GM13977 (cell line): ENCODE measurements at places on chromosomes 6 and 20.

DNA sequence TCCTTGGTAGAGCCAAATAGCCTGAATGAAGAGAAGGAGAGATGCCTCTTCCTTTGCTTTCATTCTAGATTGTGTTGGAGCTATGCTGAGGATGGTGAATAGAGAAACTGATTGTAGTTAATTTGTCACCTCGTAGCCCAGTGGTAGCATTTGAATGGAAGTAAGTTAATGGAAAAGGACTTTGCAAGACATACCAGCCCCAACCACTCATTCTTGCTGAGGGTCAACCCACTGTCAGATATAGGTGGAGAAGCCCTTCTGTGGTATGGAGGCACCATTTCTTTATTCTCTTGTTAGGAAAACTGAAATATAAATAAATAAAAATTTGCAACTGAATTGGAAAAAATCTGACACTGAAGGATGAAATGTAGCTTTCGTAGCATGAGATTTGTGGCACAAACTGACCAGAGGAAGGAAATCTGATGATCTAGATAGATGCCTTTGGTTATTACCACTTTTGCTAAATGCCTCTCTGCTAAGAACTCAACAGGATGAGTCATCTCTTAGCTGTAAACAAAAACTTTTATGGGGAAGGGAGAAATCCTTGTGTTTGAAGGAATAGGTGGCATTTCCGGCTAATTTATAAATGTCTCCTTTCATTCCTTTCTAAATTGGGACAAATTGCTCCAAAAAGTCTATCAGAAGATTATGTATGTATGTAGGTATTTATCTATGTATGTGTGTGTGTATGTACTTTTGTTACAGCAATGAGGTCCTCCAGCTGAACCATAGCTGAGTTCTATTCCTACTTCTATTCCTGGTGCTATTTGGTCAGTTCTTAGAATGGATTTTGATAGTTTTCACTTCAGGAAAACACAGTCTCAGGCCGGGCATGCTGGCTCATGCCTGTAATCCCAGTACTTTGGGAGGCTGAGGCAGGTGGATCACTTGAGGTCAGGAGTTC, 76.5 kb upstream of the SUPT3H start:
- DNase-seq: no peak

GRCh38 chr6:11730641-11731040, 48.0 kb downstream of the ADTRP start:
- DNase-seq: peak; percentile 56

DNA sequence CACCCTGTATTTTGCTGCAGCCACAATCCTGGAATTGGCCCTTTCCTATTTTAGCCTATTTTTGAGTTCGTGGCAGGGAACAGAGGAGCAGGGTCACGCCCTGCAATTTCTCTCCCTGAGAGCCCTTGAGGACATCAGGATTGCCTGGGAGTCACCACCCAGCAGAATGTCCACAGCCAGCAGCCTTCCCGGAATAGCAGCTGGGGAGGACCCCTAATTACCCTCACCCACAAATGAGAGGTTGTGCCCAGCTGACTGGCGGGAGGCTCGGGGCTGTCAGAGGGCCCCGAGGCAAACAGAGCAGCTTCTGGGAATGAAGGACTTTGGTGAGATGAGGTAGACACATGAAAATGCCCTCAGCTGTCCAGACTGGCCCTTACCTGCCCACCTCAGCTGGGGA, 165.1 kb downstream of the PREX1 start:
- DNase-seq: no peak

- no peak for DNase-seq
Observed at GRCh38 chr6:29709188-29709587, 14.0 kb upstream of the HLA-F start.

DNA sequence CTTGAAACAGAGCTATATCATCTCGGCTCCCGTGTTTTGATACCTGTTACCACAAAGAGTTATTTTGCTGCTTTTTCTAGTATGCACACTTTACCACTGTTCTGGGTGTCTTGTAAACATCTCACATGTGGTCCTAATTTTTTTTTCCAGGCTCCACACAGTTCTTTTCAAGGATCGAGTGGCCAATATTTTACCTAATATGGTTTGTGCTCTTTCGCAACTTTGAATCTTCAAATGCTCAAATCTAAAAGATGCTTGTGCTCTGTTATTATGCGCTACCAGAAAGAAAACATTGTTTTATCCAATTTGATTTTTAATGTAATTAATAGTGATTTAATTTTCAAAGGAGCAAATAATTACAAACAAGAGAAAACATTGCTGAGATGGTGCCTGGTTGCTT, 10.7 kb downstream of the ENPP5 start:
- no peak for DNase-seq

DNA sequence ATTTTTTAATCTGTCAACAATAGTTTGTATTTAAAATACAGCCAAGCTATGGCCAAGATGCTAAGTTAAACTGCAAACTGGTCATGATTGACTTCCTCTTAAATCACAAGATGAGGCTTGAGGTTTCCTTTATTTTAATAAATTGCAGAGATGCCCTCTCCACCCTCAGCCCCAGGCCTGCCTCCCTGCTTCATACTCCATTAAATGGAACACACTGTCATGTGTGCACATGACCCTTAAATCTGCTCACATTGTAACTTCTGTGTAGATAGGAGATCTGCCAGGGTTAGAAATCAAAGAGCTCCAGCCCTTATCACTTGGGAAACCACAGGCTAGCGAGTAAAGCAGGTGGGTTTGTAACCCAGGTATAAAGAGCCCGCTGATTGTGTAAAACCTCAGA, 20.8 kb downstream of the DUSP22 start:
- no peak for DNase-seq

DNA sequence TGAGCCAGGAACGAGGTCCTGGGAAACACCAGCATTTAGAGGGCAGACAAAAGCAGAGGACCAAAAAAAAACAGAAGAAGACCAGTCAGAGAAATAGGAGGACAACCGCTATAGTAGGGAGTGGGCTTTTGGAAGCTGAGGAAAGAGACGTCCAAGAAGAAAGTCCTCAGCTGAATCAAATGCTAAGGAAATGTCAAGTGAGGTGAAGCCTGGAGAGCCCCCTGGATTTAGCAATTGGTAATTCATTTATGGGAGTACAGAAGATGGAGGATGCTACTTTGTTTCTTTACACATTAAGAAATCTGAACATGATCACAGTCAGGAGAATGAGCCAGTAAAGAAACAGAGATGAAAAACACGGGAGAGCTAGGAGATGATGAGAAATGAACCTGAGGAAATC, 41.1 kb downstream of the LRP11 start:
- no peak for DNase-seq

DNA sequence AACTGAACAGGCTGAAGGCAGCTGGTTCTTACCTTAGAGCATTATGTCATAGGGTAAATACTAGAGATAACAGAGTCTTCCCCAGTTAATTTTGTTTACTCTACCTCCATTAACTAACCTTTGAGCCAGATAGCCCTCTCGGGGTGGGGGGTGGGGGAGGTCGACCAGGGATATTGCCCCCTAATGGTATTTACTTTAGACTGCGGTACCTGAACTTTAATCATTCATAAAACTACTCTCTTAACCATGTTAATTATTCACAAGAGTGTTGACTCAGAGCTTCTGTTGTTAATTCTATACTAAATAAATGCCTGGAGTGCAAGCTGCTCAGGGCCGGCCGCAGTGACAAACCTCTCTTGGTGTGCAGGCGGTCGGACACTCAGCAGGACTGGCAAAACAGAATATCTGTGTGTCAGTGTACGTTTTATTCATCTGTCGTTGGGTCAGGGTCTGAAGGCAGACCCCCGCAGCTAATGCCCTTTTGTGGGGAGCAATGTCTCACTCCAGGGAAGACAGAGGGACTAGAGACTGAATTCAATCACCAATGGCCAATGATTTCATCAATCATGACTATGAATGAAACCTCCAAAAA, 152.4 kb upstream of the COL21A1 start:
- DNase-seq: no peak

DNA sequence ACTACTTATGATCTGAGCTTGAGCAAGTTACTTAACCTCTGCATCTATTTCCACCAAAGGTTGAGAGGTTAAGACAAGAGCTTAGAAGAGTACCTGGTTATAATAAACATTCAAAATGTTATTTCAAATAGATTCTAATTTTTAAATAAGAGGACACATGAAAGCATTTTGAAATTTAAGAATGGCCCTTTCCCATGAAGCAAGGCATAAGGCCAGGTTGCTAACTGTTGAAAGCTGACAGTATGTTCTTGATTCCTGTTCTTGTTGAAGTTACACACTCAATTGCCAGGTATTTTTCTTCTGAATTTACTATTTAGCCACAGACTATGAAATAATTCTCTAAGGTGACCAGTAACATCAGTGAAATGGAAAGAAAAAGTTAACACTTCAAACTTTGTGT, 14.5 kb downstream of the C6orf62 start:
- DNase-seq: no peak
